HepG2 (cell line): ENCODE measurements at places on chromosomes 7 and 10. TPM values are rescaled to one million over a fixed set of nuclear protein-coding genes. Genes with fewer than 3 reads are reported as not detected.

The RUFY2 gene
- total RNA-seq: 10.5 and 16.1 TPM in 2 replicates

The MAGI2 gene
- total RNA-seq: 1.1 and 3.8 TPM in 2 replicates

DNA sequence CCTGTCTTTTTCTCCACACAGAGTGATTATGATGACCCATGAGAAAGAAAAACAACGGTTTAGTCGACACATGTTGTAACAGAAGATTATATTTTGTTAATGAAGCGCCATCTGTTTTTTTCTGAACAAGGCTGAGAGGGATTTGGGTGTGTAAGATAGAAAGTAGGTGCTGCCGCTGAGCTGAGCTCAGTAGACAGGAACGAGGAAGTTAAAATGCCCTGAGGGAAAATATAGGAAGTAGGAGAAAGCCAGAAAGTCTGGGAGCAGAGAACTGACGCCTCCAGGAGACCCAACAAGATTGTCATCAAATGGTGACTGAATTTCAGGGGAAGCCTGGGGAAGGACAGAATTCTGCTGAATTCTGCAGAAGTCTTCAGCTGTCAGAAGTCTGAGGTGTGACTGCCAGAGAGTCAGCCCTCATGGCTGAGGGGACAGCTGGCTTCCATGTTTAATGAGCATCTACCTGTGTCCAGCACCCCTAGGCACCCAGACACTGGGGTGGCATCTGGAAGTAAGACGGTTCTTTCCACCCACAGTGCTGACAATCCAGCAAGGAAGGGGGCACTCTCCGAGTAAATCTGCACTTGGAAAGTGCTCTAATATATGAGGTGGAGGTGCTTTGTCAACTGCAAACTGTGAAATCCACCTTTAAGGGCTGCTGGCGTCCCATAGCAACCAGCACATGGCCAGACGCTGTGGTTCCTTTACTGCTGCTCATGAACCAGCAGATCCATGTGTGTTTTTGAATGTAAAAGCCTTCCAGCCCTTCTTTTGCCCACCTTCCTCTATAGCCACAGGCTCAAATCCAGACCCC, 12.5 kb upstream of the TSPAN15 start:
- H3K27me3 ChIP-seq: no peaks in the 10 kb centered on the region
- H3K27ac ChIP-seq: no peak overlapping the region
- no peak overlapping the region for H3K4me3 ChIP-seq
- no peaks in the 10 kb centered on the region for H3K36me3 ChIP-seq
- no peak for DNase-seq

The NPVF gene
- not detected in 2 replicates for total RNA-seq

The MGMT gene
- total RNA-seq: 19.5 and 20.7 TPM in 2 replicates

The DIP2C gene
- 2.2 and 2.7 TPM in 2 replicates for total RNA-seq

The SERPINE1 gene
- total RNA-seq: 9.2 and 21.2 TPM in 2 replicates

DNA sequence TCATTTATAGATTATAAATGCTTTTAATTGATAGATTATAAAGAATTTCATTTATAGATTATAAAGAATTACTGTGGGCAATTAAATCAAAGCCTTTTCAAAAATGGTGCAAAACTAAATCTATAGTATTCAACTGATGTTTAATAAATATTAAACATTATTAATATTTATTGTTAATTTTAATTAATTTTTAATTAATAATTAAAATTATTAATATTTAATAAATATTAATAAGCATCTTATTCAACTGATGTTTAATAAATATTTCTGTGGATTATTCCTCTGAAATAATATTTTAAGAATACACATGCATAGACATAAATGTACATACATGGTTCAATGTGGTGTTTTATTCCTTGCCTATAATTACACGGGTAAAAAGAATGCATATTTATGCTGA, 346.8 kb downstream of the PCDH15 start:
- no peak for DNase-seq
- H3K4me3 ChIP-seq: no peak overlapping the region
- H3K36me3 ChIP-seq: no peaks in the 10 kb centered on the region
- no peaks in the 10 kb centered on the region for H3K4me1 ChIP-seq

DNA sequence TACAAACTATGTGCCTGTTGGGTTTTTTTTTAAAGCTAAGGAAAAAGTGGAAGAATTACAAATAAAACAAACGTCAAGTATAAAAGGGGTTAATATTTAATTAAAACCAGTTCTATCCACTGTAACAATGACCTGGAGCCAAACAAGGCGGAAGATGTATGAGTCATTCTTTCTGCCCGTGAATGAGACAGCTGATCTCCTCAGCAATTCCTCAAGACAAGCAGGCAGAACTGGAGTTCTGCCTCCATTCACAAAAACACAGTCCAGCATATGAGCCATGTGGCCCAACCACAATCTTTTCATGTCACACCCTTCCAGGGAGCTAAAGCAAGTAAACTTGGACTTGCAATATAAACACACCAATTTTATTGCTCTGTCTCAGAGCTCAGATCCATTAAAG, 8.4 kb downstream of the ETV1 start:
- H3K4me1 ChIP-seq: no peaks in the 10 kb centered on the region
- H3K27ac ChIP-seq: no peak overlapping the region
- no peak for DNase-seq
- no peaks in the 10 kb centered on the region for H3K36me3 ChIP-seq
- no peak overlapping the region for H3K4me3 ChIP-seq

The NXPH1 gene
- not detected in 2 replicates for total RNA-seq

- H3K27ac ChIP-seq: no peak overlapping the region
- no peaks in the 10 kb centered on the region for H3K4me1 ChIP-seq
- H3K36me3 ChIP-seq: no peaks in the 10 kb centered on the region
- DNase-seq: no peak
Measured at GRCh38 chr10:107275806-107276205, 111.3 kb upstream of the SORCS1 start.

DNA sequence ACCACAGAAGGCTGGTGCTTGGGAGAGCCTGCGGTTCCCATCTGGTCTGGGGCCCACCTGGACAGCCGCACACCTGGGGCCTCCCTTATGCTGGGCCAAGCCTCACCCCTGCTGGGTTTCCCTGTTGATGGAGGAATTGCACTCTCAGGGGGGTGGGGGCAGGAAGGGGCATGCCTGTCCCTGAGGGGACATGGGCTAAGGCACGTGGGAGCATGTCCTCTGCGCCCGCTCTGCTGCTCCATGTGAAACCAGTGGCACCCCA, 43.4 kb downstream of the OAT start:
- H3K4me1 ChIP-seq: no peaks in the 10 kb centered on the region
- H3K27ac ChIP-seq: no peak overlapping the region
- no peak for DNase-seq
- no peaks in the 10 kb centered on the region for H3K36me3 ChIP-seq
